ENCODE measurements at places on chromosomes 7 and 10. TPM values are rescaled to one million over a fixed set of nuclear protein-coding genes. Genes with fewer than 3 reads are reported as not detected.

GRCh38 chr7:128361411-128362379, at the start of gene PRRT4:
PRRT4 (minus strand) TSS chr7:128361690.
- H3K4me1 ChIP-seq, result no peaks in the 10 kb centered on the region
- no peak for DNase-seq
- H3K27ac ChIP-seq, result no peak within 1 kb of the TSS

DNA sequence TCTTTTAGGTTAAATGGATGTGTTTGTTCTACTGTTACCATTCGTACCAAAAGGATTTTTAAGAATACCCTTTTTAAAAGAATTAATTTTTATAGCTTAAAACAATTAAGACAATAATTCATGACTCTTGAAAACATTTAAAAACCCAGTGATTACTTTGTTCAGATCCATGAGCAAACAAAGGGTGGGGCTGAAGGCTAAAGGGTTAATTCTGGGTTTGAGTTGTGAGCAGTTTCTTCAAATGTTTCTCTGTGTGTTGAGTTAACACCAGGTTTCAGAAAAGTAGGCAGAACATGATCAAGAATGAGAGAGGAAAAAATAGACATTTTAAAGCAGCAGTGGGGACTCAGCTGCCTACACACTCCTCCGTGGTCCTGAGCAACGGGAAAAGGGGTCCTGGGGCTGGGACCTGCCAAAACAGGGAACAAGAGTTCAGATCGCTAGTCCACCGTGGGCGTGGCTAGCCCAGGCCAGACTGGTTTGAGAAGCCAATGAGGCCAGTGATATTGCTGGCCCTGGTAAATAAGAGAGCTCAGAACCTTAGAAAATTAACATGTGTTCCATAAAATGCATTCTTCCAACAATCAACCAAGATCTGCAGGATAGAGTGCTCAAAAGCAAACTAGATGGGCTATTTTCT, 14.9 kb upstream of the EZH2 start:
- no peak for DNase-seq
- H3K27me3 ChIP-seq, result no peaks in the 10 kb centered on the region
- no peak overlapping the region for H3K27ac ChIP-seq
- no peaks in the 10 kb centered on the region for H3K36me3 ChIP-seq
- no peak overlapping the region for H3K4me3 ChIP-seq

DNA sequence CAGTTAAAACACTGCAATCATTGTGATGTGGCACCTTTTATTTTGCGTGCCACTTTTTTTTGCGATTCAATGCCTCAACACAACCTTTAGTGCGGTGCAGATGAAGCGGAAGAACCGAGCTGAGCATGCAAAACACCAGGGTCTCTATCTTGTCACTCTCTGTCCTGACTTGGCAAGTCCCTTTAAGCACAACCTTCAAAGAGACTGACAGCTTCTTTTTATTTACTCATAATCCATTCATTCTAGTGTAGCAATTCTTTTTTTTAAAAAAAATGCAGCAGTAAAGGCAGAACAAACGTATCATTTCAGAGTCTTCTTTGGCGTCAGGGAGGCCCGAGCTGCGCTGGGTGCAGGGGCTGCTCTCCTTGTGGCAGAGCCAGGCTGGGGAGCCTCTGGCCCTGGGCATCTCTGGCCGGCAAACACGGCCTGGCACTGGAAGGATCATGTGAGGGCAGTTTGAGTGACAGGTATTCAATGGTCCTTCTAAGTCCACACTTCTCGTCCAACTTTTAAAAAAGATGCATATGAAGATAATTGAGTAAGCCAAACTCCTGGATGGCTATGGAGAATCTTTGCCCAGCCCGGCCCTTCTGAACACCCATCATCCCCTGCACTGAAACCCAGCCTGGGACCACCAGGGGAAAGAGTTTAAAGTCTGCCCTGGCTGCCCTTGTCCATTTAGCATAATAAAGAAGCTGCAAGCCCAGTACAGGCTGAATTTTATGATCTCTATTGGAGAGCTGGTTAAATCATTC, 3.9 kb downstream of the PTF1A start:
- no peak overlapping the region for H3K27ac ChIP-seq
- H3K4me3 ChIP-seq, result no peak overlapping the region
- H3K4me1 ChIP-seq, result no peaks in the 10 kb centered on the region
- H3K36me3 ChIP-seq, result no peaks in the 10 kb centered on the region

- H3K4me1 ChIP-seq, result peaks cover 64% of the 10 kb centered on the region
- peak; percentile 71 for DNase-seq
- peak overlapping the region; percentile 86 for H3K27ac ChIP-seq
- H3K36me3 ChIP-seq, result no peaks in the 10 kb centered on the region
These were observed 26.5 kb downstream of the DNAJB12 start for GRCh38 chr10:72328045-72328828.

DNA sequence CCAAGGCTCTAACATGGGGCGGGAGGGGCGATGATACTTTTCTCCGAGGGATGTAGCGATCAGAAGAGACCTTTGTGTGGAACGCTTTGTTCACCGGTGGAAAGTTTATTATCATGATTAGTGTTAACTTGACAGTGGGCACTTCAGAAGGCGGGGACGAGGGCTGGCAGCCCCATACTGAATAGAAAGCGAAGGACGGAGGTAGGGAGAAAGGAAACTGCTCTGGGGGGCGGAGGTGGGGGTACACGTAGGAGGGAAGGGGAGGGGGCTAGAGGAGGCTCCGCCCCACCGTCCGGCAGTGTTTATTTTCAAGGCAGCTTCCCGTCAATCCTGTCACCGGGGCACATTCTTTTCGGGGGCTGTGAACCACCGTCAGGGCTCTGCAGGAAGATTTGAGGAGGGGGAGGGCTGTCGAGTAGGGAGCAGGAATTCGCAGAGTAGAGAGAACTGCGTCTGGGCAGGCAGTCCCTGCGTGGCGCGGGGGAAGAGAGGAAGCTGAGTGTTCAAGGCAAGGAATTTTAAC, 9.4 kb upstream of the NKX2-3 start:
- H3K27me3 ChIP-seq, result peaks cover 99% of the 10 kb centered on the region
- peak overlapping the region; percentile 17 for H3K4me3 ChIP-seq
- H3K27ac ChIP-seq, result no peak overlapping the region

DNA sequence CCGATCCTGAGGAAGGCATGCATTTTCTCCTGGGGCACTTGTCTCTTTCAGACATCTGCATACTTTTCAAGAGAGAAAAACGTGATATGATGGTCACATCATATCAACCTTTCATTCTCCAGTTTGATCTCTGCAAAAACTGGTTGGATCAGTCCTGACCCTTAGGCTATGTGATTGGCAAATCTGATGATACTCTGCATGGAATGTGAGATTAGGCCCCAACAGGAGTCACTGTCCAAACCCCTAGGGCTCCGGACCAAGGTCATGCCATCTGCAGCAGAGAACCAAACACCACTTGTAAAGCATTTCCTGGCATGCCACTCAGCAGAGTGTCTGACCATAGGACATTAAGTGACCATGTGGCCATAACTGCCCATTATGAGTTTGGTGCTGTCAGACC, 8.6 kb downstream of the GCK start:
- no peak overlapping the region for H3K27ac ChIP-seq
- no peak overlapping the region for H3K4me3 ChIP-seq
- no peaks in the 10 kb centered on the region for H3K4me1 ChIP-seq
- H3K27me3 ChIP-seq, result no peaks in the 10 kb centered on the region

DNA sequence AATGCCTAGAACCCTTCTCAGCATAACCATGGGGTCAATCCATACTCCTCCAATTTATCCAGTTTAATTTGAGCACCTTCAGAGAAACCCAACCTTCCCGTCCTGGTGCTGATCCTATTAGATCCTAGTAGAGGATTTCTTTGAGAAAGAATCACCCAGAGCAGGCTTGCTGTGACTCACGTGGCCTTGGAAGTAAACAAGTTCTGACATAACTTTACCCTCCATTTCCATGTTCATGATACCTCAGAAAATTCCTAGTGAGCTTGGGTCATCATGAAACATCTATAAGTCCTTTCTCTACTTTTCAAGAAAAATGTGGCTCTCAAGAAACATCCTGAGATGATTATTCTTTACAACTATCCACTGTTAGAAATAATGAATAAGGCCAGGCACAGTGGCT, 71.7 kb downstream of the PRLHR start:
- H3K27me3 ChIP-seq, result no peaks in the 10 kb centered on the region
- DNase-seq, result no peak
- no peak overlapping the region for H3K27ac ChIP-seq
- H3K4me1 ChIP-seq, result no peaks in the 10 kb centered on the region
- no peak overlapping the region for H3K4me3 ChIP-seq

Gene PRLHR
- not detected for total RNA-seq

Gene XRCC2
- total RNA-seq, result 0.41 TPM

Gene EMX2
- 1.5 TPM for total RNA-seq
